ENCODE measurements at places on chromosomes 2 and 18. TPM values are rescaled to one million over a fixed set of nuclear protein-coding genes. Genes with fewer than 3 reads are reported as not detected.

Gene SNTG2
- 18.7 TPM for total RNA-seq

- DNase-seq: no peak
Observed at GRCh38 chr2:139885921-139886498, 1105.8 kb upstream of the NXPH2 start.

DNA sequence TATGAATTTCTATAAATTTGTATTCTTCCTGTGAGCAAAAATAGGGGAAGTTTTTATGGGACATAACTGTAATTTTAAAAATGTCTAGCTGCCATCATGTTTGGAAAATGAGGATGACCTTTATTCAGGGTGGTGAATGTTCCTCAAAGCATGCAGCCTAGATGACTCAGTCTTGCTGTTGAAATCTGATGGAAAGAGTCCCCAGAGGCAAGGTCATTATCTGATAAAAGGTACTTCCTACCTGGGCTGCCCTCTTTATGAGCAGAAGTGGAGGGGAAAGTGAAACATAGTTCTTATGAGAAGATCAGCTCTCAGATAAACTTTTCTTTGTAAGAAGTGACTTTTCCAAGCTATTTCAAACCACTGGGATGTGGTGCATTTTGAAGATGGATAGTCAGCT is 1144.7 kb upstream of the PIK3C3 start:
- no peak for DNase-seq

Gene IMMT
- total RNA-seq: 37.1 TPM

DNA sequence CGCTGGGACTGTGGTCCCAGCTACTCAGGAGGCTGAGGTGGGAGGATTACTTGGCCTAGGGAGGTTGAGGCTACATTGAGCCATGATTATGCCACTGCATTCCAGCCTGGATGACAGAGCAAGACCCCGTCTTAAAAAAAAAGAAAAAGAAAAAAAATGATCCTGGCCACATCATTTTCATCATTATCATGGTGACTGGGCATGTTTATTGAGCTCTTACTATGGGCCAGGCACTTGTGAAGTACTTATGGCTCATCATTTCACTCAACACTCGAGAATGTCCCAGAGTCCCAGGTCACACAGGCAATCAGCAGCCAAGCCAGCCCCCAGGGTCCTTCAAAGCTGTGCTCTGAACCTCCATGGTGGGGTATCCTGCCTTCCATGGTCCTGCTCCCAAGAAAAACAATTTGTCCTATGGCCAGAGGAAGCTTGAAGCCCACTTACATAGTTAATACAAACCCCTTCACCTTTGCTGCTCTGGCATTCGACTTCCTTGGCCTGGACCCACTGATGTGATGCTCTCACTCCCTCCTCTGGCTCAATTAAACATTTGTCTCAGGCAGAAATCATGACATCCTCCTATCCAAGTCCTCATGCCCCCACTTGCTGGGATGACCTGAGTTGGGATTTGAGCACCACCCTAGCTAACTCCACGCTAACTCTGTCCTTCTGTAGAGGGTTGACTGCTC is 3.8 kb upstream of the CNNM4 start:
- DNase-seq: no peak

DNA sequence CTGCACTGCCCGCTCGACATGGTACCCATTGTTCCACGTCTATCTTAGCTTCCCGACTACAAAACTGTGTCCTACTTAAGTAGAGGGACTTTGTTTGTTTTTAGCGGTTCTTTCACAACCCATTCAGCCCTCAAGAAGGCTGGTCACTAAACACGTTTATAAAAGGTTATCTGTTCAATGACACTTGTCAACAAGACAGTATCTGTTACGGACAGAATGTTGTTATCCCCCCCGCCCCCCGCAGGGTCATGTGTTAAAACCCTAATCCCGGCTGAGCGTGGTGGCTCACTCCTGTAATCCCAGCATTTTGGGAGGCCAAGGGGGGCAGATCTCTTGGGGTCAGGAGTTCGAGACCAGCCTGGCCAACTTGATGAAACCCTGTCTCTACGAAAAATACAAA is 40.4 kb upstream of the CREG2 start:
- DNase-seq: no peak

DNA sequence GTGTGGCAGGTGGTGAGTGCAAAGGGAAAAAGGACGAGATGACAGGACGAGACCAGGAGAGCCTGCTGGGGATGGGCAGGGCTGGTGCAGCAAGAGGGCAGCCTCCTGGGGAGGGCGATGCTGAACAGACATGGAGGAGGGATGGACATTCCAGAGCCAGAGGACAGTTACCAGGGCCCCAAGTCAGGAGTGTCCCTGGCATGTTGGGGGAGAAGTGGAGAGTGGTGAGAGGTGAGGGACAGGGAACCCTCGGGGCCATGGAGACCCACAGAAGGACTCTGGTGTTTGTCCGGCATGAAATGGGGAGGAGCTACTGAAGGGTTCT is 19.0 kb downstream of the MTERF4 start:
- DNase-seq: no peak

Gene SULT1C2
- total RNA-seq: 25.7 TPM

DNA sequence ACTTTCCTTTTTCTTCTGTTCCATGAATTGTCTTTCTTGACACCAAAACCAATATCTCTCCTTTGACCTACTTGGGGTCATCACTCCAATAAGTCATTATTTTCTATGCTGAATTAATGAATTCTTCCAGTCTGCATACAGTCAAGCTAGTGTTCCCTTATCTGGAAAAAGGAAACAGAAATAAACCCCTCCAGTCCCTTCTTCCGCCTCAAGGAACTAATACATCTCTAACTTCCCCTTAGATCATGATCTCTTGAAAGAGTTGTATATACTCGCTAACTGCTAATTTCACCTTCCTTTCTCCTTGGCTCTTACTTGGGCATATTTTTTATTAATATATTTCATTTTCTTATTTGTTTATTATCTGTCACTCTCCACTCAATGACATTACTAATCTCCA is 7.3 kb upstream of the ARHGAP15 start:
- DNase-seq: no peak

Gene CCT7
- total RNA-seq: 92.3 TPM

- DNase-seq: no peak
Observed at GRCh38 chr2:198534756-198535155, 730.4 kb downstream of the PLCL1 start.

Gene CRIM1
- total RNA-seq: 41.5 TPM

Gene IL1RL1
- 15.3 TPM for total RNA-seq

Gene ADNP2
- total RNA-seq: 7.0 TPM

Gene HRH4
- not detected for total RNA-seq

GRCh38 chr2:190837952-190838361 is 42.7 kb upstream of the GLS start:
- DNase-seq: no peak

- DNase-seq: peak; percentile 68
Observed at GRCh38 chr2:237774811-237775553, 23.6 kb upstream of the RBM44 start.

- peak; percentile 27 for DNase-seq
Observed at GRCh38 chr2:18413676-18414396, 146.6 kb downstream of the RDH14 start.

GRCh38 chr2:207408086-207408794 is 121.5 kb upstream of the CREB1 start:
- DNase-seq: peak; percentile 68

DNA sequence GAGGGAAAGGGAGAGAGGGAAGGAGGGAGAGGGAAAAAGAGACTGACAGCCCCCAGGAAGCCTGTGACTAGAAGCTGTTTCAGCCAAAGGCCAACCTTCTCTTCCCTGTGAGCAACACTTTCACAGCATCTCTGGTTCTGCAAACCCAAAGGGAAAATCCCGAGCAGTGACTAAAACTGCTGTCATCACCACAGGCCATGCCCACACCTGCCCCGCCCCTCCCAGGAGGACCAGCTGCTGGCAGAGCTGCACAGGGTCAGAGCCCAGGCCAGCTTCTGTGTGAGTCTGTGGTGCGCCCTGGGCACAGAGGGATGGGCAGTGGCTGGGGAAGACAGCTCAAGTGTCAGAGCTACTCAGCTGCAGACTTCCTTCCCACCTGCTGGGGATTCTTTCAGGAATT is 64.9 kb upstream of the OTOS start:
- no peak for DNase-seq

Gene KHK
- total RNA-seq: 4.2 TPM

Gene CRYGD
- not detected for total RNA-seq

Gene NPAS2
- 51.7 TPM for total RNA-seq

GRCh38 chr2:239679755-239680154 is 278.9 kb upstream of the HDAC4 start:
- no peak for DNase-seq

GRCh38 chr18:48417985-48418384 is 8.8 kb upstream of the ZBTB7C start:
- DNase-seq: no peak

DNA sequence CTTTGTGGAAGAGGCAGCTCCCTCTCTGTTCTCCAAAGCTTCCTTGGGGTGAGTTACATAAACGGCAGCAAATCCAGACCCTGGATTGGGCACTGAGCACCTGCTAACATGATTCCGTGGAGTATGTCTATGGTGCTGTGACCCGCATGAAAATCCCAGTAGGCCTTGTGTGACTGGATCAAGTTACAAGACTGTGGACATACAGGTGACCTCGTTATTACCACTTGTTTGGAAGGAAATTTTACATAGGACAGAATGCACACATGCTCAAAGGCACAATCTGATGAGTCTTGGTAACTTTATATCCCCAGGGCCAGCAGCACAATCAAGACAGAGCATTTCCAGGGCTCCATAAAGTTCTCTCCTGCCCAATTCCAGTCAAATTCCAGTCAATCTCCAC is 120.2 kb upstream of the OTOS start:
- no peak for DNase-seq

DNA sequence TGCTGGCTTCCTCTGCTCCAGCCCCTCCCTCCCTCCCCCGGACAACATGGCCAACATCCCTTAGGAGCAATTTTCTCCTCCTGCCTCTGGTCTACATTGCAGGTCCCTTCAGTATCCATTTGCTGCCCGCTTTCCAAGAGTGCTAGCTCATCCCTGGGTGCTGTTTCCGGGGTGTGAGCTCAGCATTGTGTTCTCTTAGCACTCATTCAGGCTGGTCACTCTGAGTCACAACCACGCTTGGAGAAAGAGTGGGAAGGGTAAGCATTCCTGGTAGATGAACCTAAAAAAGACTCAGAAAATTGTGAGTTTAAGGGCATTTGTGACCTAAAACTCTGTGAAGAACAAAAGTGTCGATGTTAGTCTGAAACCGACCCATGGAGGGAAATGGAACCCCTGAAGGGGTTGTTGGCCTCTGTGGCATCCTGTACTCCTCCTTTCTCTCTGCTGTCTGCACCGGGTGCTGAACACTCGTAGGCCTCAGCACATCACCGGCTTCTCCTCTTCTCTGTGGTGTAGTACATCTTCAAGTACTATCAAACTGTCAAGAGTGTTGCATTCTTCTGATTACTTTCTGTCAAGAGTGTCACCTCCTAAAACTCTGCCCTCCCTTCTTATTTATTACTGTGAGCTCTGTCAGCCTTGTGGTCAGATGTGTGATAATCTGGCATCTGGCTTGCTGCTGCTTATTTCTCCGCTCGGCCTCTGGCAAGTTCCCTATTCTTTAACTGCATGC is 73.0 kb downstream of the CTNNA2 start:
- DNase-seq: no peak

- DNase-seq: no peak
Observed at GRCh38 chr2:152175012-152175367, 573 bp downstream of the STAM2 start.

DNA sequence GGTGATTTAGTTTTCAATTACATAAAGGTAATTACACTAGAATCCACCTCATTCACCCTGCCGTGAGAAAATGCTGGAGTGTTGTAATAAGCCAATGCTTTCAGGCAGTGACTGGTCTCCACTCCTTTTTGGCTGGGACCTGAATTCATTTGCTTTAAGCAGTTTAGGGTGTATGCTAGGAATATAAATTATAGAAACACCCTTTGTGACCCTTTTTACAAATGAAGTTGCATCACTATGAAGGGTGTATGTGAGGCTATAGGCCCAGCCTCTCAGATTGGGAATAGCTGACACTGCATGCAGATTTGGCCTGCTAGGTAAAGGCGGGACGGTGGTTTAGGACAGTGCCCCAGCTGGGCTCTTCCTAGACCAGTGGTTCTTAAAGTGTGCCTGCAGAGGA is 50.8 kb upstream of the NFE2L2 start:
- no peak for DNase-seq

GRCh38 chr18:65661391-65661790 is 89.4 kb upstream of the CDH7 start:
- DNase-seq: no peak
